Fibroblast of skin of left quadriceps (primary cell): ENCODE measurements at places on chromosomes 4 and X.
A peak's percentile ranks its signal among the peaks of the same experiment; 100 is the strongest.

GRCh38 chr4:146029147-146029546, 90.5 kb upstream of the ZNF827 start:
- no peak for DNase-seq

GRCh38 chr4:187059895-187060294, 336.2 kb upstream of the FAT1 start:
- DNase-seq = no peak

DNA sequence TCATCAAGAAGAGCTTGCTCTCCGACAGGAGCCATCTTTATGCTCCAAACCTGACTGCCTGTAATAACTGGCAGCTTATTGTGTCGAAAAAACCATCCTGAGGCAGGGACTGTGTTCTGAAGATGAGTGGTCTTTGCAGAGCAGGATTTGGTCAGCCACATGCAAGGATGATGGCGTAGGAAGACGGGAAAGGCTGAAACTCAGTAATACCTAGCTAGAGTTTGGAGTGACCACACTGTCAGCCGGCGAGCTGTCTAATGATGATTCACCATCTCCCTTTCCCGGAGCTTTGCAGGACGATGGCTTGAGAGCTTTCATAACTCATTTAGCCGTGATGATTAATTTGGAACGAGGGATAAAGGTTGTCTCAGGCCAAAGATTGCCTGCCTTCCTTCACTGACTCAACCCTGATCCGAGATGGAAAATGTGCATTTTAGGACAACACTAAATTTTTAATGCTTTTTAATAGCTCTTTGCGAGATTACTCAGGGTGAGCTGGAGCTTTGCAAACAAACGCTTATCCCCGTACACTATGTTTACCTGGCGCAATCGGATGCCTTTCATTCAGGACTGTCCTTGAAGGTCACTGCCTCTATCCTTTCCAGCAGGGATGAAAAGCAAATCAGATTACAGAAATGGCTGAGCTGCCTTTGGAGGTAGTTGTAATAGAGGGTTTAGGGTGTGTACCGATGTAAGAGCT, 288.5 kb downstream of the ASMT start:
- peak; percentile 38 for DNase-seq

- peak; percentile 68 for DNase-seq
These were observed 23.4 kb downstream of the FBXO8 start for GRCh38 chr4:174260099-174260498.

GRCh38 chr4:177108708-177109107, 201.0 kb upstream of the NEIL3 start:
- DNase-seq = no peak
